ENCODE measurements at places on chromosomes 2 and 18.

GRCh38 chr2:169095621-169096105, 26.3 kb downstream of the DHRS9 start:
- no peak for DNase-seq

- DNase-seq = no peak
Observed at GRCh38 chr18:23095463-23095862, 39.8 kb upstream of the CABLES1 start.

GRCh38 chr2:183680573-183680972, 556.3 kb downstream of the NUP35 start:
- no peak for DNase-seq

- no peak for DNase-seq
Observed at GRCh38 chr18:67276638-67277037, 239.9 kb downstream of the DSEL start.

GRCh38 chr18:48306838-48307237, 102.3 kb downstream of the ZBTB7C start:
- DNase-seq = no peak

- no peak for DNase-seq
Observed at GRCh38 chr2:31996571-31997150, 14.1 kb downstream of the MEMO1 start.

- DNase-seq = no peak
Observed at GRCh38 chr2:162159446-162159845, 7.4 kb upstream of the GCG start.

GRCh38 chr2:215571689-215572088, 135.8 kb upstream of the FN1 start:
- no peak for DNase-seq

- no peak for DNase-seq
Observed at GRCh38 chr2:1803217-1804110, 59.1 kb upstream of the PXDN start.

DNA sequence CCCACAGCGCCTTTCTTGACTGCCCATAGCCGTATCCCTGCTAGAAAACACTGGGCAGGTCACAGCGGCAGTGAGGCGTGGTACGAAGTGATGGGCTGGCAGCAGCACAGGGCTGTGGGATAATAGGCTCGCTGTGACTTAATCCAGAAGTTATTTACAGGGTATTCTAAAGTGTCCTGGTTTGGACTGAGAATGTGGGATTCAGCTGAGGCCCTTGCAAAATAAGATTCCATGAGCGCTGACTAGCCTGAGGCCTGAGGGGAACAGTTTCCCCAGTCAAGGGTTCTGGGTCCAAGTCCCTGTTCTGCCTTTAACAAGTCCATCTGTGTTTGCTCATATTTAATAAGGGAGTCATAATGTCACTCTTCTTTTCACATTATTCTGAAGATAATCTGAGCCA, 34.6 kb downstream of the SETBP1 start:
- DNase-seq = no peak

DNA sequence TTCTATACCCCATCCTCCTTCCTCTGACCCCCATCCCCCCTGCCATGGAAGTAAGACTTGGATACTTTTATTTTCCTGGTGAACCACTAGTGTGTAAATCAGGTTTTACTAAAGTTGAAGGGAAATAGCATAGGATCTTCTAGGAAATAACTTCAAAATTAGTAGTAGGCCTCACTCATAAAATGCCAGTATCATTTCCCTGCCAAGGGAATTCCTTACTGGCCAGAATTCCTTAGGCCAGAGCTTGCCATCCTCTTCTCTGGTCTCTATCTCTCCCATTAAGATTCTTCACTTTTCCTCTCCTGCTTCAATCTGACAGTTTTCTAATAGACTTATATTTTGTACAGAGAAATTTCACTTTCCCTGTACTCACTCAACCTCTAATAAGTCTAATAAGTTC, 322.8 kb upstream of the TANK start:
- no peak for DNase-seq

GRCh38 chr2:229780856-229781773, 66.8 kb upstream of the DNER start:
- no peak for DNase-seq

GRCh38 chr2:36307441-36307840, 48.1 kb upstream of the CRIM1 start:
- DNase-seq = no peak

- no peak for DNase-seq
Observed at GRCh38 chr2:23772684-23773083, 154.2 kb downstream of the ATAD2B start.

GRCh38 chr2:5285872-5286769, 406.1 kb upstream of the SOX11 start:
- DNase-seq = no peak

DNA sequence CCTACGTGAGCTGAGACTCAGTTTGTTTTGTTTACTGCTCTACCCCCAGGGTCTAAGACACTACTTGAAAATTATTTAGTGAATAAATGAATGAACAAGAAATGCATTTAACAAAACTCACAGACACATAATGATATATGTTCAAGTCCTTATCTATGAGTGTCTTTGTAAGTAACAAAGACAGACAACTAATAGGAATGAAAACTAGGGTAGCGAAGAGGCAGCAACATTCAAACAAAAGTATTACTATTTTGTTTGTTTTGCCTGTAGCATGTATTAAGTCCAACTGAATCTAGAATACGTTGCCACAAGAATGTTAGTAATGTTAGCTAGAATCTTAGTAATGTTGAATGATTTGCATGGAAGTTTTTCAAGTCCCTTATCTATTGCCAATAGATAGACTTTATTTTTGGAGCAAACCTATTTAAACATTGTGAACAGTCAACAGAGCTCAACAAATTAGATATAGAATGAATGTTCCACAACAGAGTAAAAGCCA, 144.8 kb upstream of the VWC2L start:
- DNase-seq = no peak

DNA sequence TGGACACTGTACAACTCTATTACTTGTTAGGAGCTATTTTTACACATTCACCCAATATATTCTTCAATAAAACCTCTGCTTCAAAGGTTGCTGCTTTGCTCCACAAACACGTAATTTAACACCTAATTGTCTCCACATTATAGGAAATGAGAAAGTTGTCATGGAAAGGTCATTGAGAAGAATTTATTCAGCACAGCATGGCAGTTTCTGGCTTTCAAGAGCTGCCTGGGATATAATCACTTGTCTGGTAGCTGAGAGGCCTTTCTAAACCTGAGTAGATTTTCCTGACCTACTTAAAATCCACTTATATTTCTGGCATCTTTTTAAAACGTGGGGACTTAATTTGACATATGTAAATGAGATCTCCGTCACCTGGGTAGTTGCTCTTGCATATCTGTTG, 216.1 kb downstream of the ZNF804A start:
- no peak for DNase-seq

- no peak for DNase-seq
Observed at GRCh38 chr2:204135752-204136151, 199.2 kb downstream of the ICOS start.

- no peak for DNase-seq
Observed at GRCh38 chr2:212831671-212832199, 293.1 kb upstream of the ERBB4 start.

DNA sequence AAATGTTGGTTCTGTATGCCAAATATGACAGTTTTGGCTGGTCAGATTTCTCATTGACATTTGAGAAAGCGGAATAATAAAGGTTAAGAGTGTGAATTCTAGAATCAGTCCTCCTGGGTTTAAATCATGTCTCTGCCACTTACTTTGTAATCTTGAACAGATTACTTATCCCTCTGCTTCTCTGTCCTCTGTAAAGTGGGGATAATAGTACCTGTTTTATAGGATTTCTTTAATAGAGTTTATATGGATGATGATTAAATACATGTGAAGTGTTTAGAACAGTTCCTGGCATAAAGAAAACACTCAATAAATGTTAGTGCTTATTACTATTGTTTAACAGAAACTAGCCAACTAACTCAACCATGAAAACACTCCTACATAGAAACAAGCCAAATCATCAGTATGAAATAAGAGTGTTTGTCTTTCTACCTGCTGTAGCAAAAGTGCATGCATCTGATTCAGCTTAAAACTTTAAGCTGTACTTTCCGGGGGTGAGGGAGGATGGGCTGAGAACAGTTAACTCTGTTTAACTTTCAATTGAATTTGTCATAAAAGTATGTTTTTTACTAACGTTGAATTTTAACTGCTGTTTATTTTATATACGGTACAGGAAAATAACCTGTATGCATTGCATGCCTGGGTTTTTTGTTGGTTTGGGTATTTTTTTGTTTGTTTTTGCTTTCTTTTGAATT, 6.8 kb downstream of the HTR2B start:
- no peak for DNase-seq

DNA sequence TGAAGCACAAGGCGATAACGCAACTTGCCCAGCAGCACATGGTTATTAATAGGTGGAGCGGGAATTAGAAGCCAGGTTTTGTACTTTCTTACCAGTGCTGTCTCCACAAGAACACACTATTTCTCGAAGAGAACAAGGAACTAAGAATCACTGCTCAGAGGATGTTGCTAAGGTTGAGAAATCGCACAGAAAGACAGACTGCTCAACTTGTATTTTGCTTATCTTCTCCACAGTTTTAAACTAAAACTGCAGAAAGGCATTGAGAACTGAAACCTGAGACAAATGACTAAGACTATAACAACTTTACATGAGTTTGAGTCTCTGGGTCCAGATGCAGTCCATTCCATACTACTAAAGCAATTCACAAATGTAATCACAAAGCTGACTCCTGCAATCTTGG, 6.2 kb downstream of the PRKD3 start:
- no peak for DNase-seq

- no peak for DNase-seq
Observed at GRCh38 chr2:237629739-237630138, 2.4 kb downstream of the LRRFIP1 start.
